MCF 10A (cell line): ENCODE measurements at places on chromosomes 7 and 10. TPM values are rescaled to one million over a fixed set of nuclear protein-coding genes. Genes with fewer than 3 reads are reported as not detected.

- no peak for DNase-seq
These were observed 148.1 kb upstream of the LAMB4 start for GRCh38 chr7:108278281-108278680.

DNA sequence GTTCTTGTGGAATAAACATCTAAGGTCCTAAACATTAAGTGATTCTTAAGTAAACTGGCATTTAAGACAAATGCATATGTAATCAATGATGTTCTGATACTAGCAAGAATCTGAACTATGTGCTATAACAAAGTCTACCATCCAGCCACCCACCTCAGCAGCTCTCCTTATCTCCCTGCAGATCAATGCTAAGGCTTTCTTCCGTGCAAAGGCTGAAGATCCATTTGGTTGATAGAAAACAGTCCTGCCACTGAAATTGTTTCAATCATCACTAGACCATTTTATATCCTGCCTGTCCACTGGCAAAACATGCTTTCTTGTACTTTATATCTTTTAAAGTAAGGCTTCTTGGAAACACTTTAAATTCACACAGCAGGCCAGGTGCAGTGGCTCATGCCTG is 6.3 kb upstream of the SMKR1 start:
- no peak for DNase-seq

- no peak for DNase-seq
These were observed 30.4 kb downstream of the PYROXD2 start for GRCh38 chr10:98384531-98385133.

GRCh38 chr10:6140141-6140841 is 51.5 kb downstream of the RBM17 start:
- DNase-seq, result no peak

DNA sequence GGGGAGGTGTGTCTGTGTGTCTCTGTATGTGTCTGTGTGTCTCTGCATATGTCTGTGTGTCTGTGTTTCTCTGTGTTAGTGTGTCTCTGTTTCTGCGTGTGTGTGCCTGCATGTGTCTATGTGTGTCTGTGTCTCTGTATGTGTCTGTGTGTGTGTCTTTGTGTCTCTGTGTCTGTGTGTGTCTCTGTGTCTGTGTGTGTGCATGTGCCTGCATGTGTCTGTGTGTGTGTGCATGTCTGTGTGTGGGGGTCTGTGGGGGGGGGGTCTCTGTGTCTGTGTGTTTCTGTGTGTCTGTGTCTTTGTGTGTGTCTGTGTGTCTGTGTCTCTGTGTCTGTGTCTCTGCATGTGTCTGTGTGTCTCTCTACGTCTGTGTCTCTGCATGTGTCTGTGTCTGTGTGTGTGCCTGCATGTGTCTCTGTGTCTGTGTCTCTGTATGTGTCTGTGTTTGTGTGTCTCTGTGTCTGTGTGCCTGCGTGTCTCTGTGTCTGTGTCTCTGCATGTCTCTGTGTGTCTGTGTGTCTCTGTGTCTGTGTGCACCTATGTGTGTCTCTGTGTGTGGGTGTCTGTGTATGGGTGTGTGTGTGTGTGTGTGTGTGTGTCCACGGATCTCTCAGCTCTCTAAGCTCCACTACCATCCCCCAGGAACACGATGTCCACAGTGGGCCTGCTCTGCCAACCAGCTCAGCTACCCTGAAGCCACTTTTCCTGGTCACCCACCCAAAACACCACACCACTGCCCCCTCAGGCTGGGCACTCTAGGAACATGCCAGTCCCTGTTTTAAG is 41.7 kb downstream of the RASGEF1A start:
- DNase-seq, result no peak

GRCh38 chr7:92340016-92340415 is 94.2 kb downstream of the ANKIB1 start:
- DNase-seq, result no peak

GRCh38 chr7:3710531-3710930 is 409.5 kb downstream of the SDK1 start:
- DNase-seq, result peak; percentile 27

DNA sequence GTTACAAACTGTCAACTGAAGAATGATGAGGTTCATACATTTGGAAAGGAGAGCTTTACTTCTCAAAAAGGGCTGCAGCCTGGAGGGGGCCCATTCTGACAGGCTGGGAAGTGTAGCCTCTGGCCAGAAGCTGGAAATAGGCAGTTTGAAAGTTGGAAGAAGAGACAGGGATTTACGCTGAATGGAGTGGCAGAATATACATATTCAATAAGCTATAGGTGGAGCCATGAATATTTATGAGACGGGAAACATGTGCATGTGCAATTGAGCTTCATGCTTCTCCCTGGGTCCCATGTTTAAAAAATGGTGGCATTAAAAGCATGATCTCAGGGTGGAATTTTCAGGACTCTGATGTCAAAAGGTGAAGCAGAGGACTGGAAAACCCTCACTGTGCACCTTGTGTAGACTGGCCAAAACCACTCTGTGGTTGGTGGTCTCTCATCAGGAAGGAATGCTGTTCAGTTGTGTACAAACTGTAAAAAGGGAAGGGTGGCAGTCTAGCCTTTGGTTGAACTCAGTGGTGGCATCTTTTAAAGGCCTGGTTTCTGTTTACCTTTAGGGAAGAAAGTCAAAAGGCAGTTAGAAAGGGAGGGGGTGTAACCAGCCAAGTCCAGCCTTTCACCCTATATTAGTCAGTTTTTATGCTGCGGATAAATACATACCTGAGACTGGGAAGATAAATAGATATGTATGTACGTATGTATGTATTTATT is 7.2 kb upstream of the ACTR3B start:
- no peak for DNase-seq

DNA sequence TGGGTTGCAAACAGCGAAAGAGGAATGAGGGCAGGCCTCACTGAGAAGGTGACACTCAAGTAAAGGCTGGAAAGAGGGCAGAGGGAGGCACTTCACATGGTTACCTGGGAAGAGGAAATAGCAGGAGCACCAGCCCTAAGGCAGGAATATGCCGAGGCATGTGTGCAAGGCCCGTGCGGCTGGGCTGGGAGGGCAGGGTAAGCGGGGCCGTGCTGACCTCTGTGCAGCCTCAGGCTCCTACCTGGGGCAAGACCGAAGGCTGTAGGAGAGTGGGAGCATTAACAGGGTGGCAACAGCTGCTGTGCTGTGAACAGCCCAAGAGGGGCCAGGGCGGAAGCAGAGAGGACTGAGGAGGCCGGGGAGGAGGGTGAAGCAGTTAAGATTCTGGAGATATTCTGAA is 24.0 kb upstream of the SH3PXD2A start:
- no peak for DNase-seq

DNA sequence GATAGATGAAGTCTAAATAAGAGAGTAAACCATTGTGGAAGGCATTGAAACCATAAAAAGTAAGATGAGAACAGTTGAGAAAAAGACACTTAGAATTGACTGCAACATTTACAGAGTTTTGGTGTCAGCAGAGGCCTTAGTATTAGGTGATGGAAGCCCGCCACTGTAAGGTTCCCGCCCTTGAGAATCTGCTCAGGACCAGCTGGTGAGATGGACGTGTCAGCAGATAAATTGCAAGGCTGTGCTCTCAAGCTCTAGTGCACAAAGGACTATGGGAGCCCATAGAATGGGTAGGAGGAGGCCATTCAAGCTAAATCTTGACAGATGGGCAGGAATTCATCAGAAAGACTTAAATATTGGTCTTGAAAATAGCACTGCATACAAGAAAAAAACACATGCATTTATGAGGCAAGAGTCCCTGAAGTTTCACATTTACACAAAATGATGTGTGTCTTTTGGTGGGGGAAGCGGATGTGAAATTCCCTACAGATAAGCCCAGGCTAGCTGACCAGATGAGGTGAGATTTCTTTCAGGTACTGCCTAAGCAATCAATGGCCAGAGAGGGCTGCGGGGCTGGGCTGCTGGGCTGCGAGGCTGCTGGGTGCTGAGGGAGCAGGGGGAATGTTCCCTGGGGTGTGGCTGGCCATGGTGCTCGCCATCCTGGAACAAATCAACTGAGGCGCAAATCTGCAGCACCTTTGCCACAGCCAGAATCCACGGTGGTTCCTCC is 42.5 kb downstream of the SYPL1 start:
- no peak for DNase-seq

DNA sequence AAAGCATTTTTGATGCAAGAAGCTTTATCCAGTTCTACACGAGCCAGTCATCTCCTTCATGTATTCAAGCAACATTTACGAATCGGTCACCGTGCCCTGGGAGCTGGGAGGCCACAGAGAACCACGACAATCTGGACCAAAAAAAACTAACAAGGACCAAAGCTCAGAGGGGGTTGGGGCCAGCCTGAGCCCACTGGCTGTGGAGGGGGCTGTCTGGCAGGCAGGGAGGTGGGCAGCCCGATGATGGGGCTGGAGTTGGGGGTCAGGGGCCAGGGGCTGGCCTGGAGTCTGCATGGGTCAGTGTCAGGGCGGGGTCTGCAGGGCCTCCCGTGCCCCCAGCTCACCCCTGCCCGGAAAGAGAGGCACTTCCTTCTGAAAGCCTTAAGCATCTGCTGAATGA is 12.5 kb upstream of the GRIFIN start:
- no peak for DNase-seq

- DNase-seq, result no peak
These were observed 111.4 kb downstream of the TFPI2 start for GRCh38 chr7:93779115-93779514.

Gene CRTAC1
- total RNA-seq, result not detected in 2 replicates

Gene STEAP2
- 0.68 and 1.3 TPM in 2 replicates for total RNA-seq

Gene ABI1
- total RNA-seq, result 43.0 and 53.0 TPM in 2 replicates

Gene NCF1
- total RNA-seq, result not detected in 2 replicates

Gene FIGNL1
- total RNA-seq, result 10.7 and 14.5 TPM in 2 replicates

Gene ECHS1
- 72.4 and 82.7 TPM in 2 replicates for total RNA-seq
